ENCODE measurements at places on chromosomes 2 and 18. TPM values are rescaled to one million over a fixed set of nuclear protein-coding genes. Genes with fewer than 3 reads are reported as not detected.

ECEL1 gene
- total RNA-seq: not detected

CYP1B1 gene
- total RNA-seq: 23.0 TPM

PLGLB2 gene
- total RNA-seq: 1.1 TPM

POTEC gene
- under 0.01 TPM for total RNA-seq

MROH2A gene
- under 0.01 TPM for total RNA-seq

STPG4 gene
- 0.37 TPM for total RNA-seq

DAW1 gene
- total RNA-seq: 0.55 TPM

ANKRD30BL gene
- total RNA-seq: not detected

TMEM200C gene
- 0.14 TPM for total RNA-seq

POMC gene
- 0.57 TPM for total RNA-seq

GPR39 gene
- total RNA-seq: 0.28 TPM

LIMS4 gene
- total RNA-seq: 1.1 TPM

ANKRD23 gene
- total RNA-seq: 1.00 TPM

DNER gene
- total RNA-seq: 0.83 TPM

SLC11A1 gene
- total RNA-seq: 0.14 TPM

CIDEA gene
- total RNA-seq: not detected

PDE11A gene
- under 0.01 TPM for total RNA-seq

C2orf49 gene
- 22.6 TPM for total RNA-seq

MDH1B gene
- 1.4 TPM for total RNA-seq

LRP2 gene
- total RNA-seq: not detected

CHST9 gene
- not detected for total RNA-seq

KCNG2 gene
- 4.7 TPM for total RNA-seq

IL1A gene
- total RNA-seq: 2.3 TPM

CACNB4 gene
- total RNA-seq: 1.1 TPM

DTYMK gene
- total RNA-seq: 11.7 TPM

SP140L gene
- 7.1 TPM for total RNA-seq

ICA1L gene
- total RNA-seq: 4.4 TPM

EPB41L3 gene
- 10.1 TPM for total RNA-seq

FBLN7 gene
- 0.57 TPM for total RNA-seq
